ENCODE measurements at places on chromosomes 7 and 10.

DNA sequence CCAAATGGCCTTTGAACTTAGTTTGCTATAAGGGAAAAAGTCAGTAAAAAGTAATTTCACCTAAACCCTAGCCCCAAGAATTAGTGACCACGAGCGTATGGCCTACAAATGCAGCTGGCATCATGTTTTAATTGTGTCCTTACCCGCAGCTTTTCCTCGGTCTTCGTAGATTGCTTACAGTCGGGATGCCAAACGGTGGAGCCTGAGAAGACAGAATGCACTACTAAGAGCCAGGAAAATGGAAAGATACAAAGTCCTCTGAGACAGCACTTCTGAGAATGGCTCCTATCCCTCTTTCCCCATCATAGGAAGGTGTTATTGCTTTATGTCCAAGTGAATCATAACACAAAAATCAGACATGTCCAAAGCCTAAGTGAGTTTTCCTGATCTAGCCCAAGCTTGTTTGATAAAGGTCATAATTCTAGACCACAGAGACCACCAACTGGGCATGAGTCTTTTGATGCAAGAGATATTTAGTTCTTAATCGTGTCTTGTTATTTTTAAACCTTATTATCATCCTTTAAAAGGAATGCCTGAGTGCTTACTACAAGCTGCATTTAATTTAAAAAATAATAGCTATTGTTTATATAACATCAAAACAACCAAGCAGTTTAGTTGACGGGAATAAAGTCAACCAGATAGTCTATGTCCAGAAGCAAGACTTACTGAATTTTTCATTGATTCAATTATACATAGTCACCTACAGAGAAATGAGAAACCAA lies 83.7 kb upstream of the AFAP1L2 start:
- no peak for DNase-seq

DNA sequence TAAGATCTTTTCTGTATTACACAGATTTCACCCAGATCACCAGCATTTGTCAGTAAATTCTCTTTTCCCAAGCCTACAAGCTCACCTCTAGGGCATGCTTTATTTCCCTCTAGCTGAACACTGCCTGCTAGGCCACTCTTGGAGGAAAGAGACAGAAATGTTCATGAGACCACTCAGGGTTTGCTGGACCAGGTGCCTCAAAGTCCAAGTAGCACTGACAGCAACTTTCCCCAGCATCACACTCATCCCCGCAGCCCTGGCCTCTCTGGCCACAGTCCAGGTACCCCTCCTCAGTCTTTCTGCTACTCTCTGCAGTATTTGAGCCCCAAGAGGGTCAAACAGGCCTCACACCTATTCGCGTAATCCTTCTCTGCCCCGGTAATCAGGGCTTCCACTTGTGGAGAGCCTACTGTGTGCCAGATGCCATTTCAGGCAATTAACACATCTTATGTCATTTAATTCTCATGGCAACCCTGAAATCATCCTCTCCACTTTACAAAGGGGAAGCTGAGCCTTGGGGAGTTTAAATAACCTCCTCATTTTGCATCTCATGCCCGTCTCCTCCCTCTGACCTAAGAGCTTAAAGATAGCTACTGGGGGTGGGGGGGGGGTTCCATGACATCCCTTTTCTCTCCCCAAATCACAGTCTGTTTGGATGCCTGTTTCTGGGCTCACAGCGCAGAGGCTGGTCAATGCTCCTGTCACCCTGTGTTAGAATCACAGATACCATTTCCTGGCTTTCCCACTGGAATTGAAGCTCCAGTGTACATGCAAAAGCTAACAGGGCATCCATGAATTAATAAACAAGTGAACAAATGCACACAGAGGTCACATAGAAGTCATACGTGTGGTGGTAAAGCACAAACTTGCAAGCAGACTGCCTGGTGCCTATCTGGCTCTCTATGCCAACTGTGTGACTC lies 88.5 kb downstream of the PRLHR start:
- DNase-seq = no peak

- no peak for DNase-seq
Measured at GRCh38 chr7:132076301-132077035, 499.8 kb downstream of the PLXNA4 start.

- DNase-seq = no peak
Measured at GRCh38 chr10:2214805-2215204, 477.5 kb upstream of the ADARB2 start.

- no peak for DNase-seq
Measured at GRCh38 chr10:114539623-114540022, 118.5 kb downstream of the ABLIM1 start.

All from CD4-positive, alpha-beta T cell treated with Interleukin-4 for 1 hour (primary cell).